ENCODE measurements at places on chromosomes 5 and 9.

- DNase-seq = no peak
These were observed 1.8 kb downstream of the ZFAND5 start for GRCh38 chr9:72363236-72363635.

GRCh38 chr5:169788168-169788567 lies 151.1 kb downstream of the DOCK2 start:
- DNase-seq = no peak

DNA sequence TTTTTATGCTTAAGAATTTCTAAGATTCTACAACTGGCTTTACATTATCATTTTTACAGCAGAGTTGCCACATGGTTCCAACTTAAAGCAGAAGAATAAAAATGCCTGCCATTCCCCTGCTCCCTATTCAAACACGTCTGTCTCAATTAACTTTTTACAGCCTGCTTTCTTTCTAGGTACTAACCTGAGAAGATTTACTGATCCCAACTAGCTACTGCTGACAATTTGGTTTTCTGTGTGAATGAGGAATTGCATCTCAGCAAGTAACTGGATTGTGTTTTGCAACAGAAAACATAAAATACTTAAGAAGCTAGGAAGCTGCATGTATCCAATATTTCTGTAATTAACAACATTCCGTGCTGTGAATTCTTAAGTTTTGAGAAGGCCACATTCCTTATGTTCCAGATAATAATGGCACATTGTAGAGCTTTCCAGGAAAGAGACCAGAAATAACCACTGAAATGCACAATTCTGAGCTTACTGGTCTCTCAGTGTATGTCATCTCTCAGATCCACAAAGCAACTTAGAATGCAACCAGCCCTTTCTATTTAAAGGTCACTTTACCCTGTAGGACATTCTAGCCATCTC lies 306.8 kb upstream of the NMUR2 start:
- DNase-seq = no peak

DNA sequence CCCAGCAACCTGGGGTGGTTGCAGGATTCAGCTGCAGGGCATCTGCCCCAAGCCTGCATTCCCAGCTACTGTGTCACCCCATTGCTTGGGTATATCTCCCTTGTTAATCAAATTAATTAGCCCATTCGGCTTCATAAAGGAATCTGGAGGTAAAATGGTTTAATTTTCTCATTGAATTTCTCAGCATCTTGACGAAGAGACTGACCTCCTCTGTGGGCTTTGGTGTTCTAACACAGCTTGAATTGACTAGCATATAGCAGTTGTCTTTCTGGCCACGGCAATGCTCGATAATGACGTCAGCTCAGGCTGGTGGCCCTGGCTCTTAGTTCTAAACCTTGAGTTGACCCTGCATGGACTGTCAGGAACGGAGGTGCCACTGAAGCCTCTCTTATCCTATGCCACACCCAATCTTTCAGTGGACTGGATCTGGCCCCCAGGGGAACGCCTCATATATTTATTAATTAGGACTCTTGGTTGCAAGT lies 72.4 kb downstream of the MSX2 start:
- DNase-seq = no peak

- no peak for DNase-seq
These were observed 19.6 kb downstream of the CRB2 start for GRCh38 chr9:123375469-123376132.

DNA sequence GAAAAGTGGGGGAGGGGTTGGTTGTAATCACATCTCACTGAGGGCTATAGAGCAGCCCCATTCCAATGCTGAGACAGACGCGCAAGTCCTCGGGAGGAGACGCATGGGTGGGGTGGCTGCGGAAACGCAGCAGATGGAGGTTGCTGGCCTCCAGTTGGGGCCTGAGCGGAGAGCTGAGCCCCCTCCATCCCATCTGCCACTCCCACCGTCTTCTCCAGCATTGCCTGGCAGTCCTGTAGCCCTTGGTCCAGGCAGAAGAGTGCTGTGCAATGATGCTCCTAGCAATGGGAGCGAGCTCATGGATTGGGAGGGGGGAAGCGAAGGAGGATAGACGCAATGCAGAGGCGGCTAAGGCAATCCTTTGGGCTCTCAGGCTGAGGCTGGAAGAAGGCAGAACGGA lies 79.4 kb upstream of the GLRA1 start:
- no peak for DNase-seq

GRCh38 chr9:77883133-77883532 lies 148.5 kb downstream of the GNAQ start:
- no peak for DNase-seq

DNA sequence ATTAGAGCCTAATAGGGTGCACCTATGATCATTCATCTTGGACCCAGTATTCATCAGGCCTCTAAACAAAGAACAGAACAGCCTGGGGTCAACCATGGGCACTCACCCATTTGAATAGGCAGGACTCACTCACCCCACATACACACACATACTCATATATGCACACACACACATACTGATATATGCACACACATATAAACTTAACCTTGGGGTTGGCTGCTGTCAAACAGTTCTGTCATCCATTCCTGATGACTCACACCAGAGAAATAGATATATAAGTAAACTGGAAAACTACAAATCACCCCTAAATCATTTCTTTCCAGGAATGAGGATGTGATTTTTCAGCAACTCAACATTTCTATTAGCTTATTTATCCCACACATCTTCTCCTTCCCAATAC lies 51.3 kb downstream of the ARL15 start:
- no peak for DNase-seq

- no peak for DNase-seq
These were observed 14.7 kb upstream of the TNC start for GRCh38 chr9:115132648-115133047.

DNA sequence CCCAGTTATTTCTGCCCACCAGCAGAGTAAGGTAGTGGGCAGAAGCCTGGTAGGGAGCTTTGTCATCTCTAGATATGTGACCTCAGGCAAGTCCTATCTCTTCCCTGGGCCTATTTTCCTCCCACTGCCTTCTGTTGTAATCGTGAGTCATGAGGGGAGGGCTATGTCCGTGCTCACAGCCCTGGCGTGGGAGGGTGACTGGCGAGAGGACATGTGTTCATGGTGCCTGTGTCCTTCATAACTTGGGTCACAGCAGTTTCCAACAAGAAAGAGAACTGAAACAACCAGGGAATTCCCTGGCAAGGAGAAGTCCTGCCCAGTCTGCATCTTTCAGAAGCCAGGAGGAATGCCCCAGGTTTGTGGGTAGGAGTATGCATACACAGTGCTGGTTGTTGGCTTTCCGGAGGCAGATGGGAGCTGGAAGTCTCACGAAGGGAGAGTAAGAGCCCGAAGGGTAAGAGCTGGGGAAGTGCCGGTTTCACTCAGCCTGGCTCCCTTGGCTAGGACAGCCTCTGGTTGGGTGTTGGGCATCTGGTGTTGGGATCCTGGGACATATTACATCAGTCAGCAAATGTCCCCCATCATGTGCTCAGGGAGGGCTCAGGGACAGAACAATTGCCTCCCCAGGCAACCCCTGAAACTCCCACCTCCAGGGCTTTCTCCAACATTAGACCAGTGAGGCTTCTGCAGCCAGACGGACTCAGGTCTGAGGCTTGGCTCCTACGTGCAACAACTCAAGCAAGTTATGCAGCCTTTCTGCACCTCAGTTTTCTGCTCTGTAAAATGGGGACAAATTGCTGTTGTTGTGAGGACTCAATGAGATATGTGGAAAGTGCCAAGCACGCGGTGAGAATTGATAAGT lies 4.3 kb upstream of the TIFAB start:
- DNase-seq = no peak

- no peak for DNase-seq
These were observed 1198.6 kb upstream of the ACO1 start for GRCh38 chr9:31185831-31186230.

- no peak for DNase-seq
These were observed 11.2 kb downstream of the CRHBP start for GRCh38 chr5:76964060-76964459.

GRCh38 chr9:83472764-83473163 lies 65.4 kb downstream of the FRMD3 start:
- DNase-seq = no peak

- DNase-seq = peak; percentile 21
These were observed 4.1 kb upstream of the RGMB start for GRCh38 chr5:98769210-98769958.

GRCh38 chr9:134225186-134225585 lies 60.8 kb upstream of the RNU6ATAC start:
- no peak for DNase-seq

DNA sequence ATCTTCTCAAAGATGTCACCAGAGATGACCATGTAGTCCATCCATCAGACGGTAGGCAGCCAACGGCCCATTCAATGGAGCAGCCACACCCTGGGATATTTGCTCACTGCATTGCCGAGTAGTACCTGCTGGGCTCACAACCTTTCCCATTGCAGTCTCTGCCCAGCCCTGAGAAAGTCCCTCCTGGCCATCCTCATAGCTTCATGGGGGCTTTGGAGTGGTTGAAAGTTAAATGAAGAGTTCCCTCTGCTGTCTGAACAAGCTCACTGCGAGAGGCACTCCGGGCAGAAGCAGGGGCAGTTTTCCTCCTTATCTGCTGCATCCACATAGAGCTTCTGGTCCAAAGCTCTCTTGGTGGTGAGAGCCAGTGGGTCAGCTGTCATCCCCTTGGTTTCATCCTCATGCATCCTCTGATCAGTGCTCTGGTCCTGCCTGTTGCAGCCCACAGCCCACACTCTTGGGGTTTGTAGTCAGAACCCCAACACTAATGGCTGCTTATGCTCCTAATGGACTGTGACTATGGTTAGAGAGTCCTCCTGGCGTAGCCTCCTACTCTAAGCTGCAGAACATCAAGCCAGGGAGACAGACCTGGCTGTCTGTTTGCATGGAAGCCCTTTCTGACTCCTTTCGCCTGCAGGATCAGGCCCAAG lies 23.3 kb downstream of the TNFSF8 start:
- DNase-seq = no peak

- DNase-seq = no peak
These were observed 64.6 kb downstream of the WNK2 start for GRCh38 chr9:93248386-93249040.

DNA sequence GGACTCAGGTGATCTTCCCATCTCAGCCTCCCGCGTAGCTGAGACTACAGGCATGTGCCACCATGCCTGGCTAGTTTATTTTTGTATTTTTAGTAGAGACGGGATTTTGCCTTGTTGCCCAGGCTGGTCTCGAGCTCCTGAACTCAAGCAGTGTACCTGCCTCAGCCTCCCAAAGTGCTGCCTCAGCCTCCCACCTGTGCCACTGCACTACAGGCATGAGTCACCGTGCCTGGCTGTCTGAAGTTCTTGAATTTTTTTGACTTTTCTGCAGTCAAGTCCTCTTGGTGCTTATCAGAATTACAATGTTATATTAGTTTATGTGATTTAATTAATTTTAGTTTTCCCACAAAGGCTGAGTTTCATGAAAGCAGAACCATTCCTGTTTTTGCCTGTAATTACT lies 9.8 kb downstream of the SPIN1 start:
- DNase-seq = no peak

DNA sequence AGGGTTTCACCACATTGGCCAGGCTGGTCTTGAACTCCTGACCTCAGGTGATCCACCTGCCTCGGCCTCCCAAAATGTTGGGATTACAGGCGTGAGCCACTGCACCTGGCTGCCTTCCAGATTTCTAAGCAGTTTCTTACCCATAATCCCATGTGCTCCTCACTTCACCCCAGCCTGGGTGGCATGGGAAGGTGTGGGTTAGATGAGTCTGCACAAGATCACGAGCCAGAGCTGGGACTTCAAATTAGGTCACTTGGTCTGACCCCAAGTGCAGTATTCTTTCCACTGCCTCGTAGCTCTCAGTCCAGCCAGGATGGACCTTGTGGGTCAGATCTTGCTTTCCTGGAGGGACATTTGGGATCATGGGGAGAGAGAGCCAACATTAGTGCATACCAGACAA lies 37.5 kb upstream of the STRBP start:
- no peak for DNase-seq

- no peak for DNase-seq
These were observed 28.8 kb downstream of the GCNT4 start for GRCh38 chr5:75023368-75024159.

DNA sequence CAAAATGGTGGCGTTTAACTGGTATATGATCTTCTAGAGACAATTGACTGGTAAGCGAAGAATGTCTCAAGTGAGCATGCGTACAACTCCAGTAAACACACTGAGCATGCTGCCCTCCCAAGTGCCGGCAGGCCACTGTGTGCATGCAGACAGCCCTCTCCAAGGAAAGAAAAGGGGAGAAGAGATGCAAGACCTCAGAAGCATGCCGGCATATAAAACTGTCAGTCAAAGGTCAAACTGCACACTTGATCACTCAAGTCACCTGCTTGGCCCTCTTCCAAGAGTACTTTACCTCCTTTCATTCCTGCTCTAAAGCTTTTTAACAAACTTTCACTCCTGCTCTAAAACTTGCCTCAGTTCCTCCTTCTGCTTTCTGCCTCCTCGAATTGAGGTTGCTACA lies 910.2 kb downstream of the TAF11L14 start:
- no peak for DNase-seq

- no peak for DNase-seq
These were observed 174.1 kb downstream of the PIK3R1 start for GRCh38 chr5:68389618-68390017.

- no peak for DNase-seq
These were observed 34.8 kb upstream of the IFNK start for GRCh38 chr9:27489087-27489876.

DNA sequence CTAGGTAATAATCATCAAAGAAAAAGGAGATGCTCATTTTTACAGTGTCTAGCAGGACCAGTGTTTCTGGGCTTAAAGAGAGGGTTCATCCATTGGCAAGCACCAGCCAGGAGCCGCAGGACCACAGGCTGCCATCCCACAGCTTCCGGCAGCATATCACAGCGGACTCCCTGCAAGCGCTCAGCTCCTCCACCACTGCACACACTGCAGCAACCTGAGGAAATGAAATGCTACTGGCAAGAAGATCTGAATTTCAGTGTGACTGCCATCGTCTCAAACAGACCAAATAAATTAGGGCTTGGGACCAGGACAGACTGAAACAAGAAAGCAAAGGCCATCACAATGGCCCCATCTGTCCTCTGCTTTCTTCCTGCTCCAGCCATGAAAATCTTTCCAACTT lies 114.2 kb downstream of the TTC39B start:
- no peak for DNase-seq

GRCh38 chr5:143106174-143106573 lies 297.3 kb downstream of the NR3C1 start:
- DNase-seq = peak; percentile 86

- no peak for DNase-seq
These were observed 276.0 kb downstream of the AUH start for GRCh38 chr9:91085517-91086291.

- no peak for DNase-seq
These were observed 171.2 kb downstream of the CWC27 start for GRCh38 chr5:64939772-64940510.

GRCh38 chr5:92581249-92581648 lies 999.8 kb downstream of the NR2F1-AS1 start:
- no peak for DNase-seq

All from posterior cingulate gyrus (tissue), 11 donors.